ENCODE measurements at places on chromosomes 1 and 21.
A peak's percentile ranks its signal among the peaks of the same experiment; 100 is the strongest.

DNA sequence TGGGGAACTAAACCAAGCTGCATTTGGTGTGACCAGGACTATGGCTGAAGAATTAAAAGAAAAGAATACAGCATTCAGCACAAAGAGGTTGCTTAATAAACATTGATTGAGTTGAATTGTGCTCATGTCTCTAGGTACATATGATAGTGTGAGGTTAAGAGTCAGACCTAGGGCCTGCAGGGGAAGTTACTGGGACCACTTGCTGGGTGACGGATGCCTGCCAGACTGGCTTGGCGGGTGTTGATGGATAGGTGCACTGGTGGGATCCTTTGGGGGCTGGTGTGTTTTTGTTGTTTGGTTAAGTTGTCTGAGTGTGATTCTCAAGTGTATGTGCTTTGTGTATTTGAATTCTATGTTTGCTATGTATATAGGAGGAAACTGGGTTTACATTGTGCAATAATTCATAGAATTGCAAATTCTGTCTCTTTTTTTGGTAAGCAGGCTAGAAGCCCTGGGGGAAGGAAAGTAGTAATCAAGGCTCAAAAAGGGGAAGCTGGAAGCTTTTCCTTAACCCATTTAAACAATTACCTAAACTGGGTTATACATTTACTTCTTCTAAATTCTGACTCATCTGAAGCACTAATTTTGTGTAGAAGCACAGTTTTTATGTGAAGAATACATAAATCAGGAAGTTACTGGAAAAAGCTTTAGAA, 1.8 kb downstream of the CD101 start:
- no peak for DNase-seq

GRCh38 chr1:2087766-2088165, 37.6 kb downstream of the PRKCZ start:
- DNase-seq: no peak

GRCh38 chr1:194252199-194252598, 1065.8 kb upstream of the B3GALT2 start:
- no peak for DNase-seq

- DNase-seq: no peak
Measured at GRCh38 chr1:10835421-10835820, 39.0 kb upstream of the CASZ1 start.

DNA sequence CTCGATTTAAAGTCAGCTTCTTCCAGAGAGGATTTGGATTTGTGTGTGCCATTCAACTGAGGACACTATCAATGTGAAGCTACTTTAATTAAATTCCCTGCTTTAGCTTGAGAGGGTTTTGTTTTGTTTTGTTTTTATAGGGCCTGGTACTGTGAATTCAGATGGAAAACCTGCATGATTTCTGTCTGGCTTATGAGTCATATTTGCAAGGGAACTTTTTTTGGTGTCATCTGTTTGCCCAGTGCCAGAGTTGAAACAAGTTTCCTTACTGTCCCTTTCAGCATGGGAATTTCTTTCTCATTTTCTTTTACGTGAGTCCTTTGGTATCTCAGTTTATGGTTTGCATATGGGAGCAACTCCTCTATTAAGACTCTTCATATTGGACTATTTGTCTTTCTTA, 194.6 kb downstream of the GREM2 start:
- DNase-seq: peak; percentile 40

- DNase-seq: no peak
Measured at GRCh38 chr1:245537992-245538391, 383.2 kb downstream of the KIF26B start.

All from myocyte (in vitro differentiated cells).